Hematopoietic multipotent progenitor cell (in vitro differentiated cells): ENCODE measurements at places on chromosomes 11 and 22.

GRCh38 chr22:50310949-50311444 is 3.6 kb upstream of the PLXNB2 start:
- DNase-seq = no peak

GRCh38 chr11:111777094-111778046 is 11.2 kb upstream of the PPP2R1B start:
- DNase-seq = no peak

- DNase-seq = no peak
These were observed 56.2 kb downstream of the BUD13 start for GRCh38 chr11:116716621-116717020.

DNA sequence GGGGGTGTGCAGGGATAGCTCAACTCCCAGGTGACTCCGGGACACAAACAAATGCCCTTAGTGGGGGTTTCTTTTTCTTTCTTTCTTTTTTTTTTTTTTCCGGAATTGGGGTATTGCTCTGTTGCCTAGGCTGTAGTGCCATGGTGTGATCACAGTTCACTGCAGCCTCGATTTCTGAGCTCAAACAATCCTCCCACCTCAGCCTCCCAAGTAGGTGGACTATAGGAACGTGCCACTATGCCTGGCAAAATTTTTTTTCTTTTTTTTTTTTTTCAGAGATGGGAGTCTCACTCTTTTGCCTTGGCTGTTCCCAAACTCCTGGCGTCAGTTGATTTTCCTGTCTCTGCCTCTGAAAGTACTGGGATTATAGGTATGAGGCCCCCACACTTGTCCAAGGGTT is 13.8 kb upstream of the ZNF280A start:
- no peak for DNase-seq

GRCh38 chr11:128515826-128516778 is 71.3 kb downstream of the ETS1 start:
- no peak for DNase-seq

GRCh38 chr22:32858121-32858703 is 56.7 kb downstream of the TIMP3 start:
- DNase-seq = no peak

- DNase-seq = no peak
These were observed 18.7 kb downstream of the ELMOD1 start for GRCh38 chr11:107609400-107610218.

GRCh38 chr22:35551549-35552177 is 11.0 kb downstream of the RASD2 start:
- DNase-seq = no peak

- DNase-seq = no peak
These were observed 114.8 kb downstream of the KCNQ1OT1 start for GRCh38 chr11:2584812-2585565.
